ENCODE measurements at places on chromosomes 6 and 20.

GRCh38 chr6:163712566-163712961 lies 298.0 kb downstream of the QKI start:
- no peak for DNase-seq

GRCh38 chr6:6812427-6812826 lies 223.9 kb downstream of the LY86 start:
- no peak for DNase-seq

GRCh38 chr6:139744891-139745290 lies 370.4 kb upstream of the CITED2 start:
- DNase-seq = no peak

GRCh38 chr6:46201702-46202101 lies 30.9 kb upstream of the ENPP5 start:
- DNase-seq = no peak

DNA sequence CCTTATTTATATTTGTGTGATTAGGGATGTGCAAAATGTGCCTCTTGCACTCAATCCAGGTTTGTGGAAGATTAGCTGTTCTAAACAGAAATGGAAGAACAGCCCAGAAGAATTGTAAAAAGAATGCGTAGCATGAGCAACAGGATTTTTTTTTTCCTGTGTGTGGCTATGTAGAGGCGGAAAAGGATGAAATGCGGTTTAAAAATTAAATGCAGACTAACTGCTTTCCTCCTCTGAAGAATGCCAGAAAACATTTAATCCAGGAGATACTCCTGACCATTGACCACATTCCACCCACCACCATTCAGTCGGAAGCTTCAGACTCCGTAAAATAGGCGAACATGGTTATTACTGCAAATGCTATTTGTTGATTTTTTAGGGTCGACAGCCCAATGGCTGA lies 83.4 kb downstream of the BMP6 start:
- DNase-seq = no peak

DNA sequence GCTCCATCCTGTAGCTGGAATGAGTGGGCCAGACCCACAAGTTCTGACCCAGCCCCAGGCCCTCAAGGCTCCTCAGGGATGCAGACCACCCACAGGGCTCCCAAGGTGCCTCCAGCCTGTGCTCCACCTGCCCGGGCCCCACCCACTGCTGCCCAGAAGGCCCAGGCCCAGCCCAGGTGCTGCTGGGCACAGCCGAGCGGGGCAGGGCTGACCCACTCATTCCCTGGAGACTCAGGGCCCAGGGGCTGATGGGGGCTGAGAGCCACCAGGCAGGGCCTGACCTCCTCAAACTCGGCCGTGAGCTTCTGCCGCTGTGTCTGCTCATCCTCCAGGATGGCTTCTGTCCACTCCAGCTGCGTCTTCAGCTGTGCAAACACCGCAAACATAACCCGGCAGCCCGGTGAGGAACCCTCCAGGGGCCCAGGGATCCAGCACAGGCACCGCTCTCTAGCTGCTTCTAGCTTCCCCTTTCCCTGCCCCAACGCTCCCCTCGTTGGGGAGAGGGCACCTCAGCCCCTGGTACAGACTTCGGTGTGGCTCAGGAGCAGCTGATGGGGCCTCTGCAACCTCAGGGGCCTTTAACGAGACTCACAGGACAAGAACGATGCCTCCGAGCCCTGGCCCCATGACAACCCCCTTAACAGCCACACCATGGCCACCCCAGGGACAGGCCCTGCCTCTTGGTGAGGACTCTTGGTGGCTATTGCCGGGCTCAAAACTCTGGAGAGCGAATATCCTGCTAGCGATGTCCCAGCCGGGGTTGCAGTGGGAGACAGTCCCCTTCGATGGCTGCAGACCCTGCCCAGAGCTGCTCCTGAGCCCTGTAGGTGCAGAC lies 46.0 kb downstream of the DSTN start:
- no peak for DNase-seq
